Activated CD4-positive, alpha-beta T cell treated with anti-CD3 and anti-CD28 coated beads, Interleukin-2, amount 50 U/mL, for 4 hours (primary cell): ENCODE measurements at places on chromosomes 2 and 18.

DNA sequence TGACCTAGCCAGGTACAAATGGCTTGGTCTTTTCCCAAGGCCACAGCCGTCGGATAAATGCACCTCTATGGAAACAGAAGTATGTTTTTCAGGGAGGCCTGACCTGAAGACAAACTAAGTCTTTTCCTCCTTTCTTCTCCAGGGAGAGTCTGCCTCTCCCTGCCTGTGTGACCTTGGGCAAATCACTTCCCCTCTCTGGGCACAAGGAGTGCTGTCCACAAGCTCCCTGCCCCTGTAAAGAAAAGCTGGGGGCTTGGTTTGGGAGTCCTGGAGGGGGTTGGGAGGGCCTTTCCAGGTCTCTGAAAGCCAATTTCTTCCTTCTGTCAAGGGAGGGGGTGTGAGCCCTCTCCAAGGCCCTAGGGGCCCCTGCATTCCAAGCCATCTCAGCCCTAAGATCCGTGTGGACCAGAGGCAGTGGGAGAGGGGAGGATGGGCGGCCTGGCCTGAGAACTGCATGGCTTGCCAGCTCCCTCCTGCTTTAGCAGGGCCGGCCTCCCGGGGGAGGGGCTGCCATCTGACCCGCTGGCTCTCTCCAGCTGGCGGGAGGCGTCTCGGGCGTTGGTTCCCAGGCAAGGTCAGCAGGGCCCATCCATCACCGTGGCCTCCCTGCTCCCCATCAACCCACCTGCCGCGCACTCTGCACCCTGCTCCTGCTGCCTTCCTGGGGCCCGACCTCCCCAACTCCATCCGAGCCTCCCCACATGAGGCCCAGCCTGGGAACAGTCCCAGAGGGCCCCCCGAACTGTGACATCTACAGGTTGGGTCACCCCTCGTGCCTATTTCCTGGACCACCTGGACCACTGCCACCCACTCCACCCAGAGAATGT is 61.4 kb downstream of the SMAD7 start:
- DNase-seq = no peak

DNA sequence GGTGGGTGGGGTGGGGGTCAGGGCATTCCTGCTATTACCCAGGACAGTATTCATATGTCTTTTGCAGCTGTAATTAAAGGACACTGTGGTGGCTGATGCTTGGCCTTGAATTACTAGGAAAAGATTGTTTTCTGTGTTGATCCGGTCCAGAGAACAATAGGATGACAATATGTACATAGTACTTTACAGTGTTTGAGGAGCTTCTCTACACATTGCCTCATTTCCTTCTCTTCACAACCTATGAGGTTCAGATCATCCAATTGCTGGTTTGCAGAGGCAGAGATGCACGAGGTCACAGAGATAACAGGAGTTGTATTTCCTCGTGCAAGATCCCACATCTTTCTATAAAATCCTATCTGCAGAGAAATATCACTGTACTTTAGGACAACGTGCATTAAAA is 119.5 kb downstream of the LIPG start:
- DNase-seq = no peak

DNA sequence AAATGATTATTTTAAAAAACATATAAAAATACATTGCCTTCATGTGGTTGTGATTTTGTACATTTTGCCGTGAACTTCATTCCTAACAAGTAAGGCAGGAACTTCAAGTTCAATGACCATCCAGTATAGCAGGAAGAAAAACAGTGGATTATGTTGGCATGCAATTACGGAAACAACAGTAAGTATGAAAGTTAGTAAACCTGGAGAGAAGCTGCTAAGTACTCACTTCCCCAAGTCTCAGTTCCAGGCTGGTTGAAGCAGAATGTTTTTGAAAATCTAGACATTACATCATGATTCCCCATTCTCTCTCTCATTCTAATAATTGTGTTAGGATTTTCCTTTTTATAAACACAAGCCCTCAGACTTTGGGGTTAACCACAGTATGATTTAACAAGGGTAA is 987.1 kb upstream of the KLHL29 start:
- DNase-seq = no peak

DNA sequence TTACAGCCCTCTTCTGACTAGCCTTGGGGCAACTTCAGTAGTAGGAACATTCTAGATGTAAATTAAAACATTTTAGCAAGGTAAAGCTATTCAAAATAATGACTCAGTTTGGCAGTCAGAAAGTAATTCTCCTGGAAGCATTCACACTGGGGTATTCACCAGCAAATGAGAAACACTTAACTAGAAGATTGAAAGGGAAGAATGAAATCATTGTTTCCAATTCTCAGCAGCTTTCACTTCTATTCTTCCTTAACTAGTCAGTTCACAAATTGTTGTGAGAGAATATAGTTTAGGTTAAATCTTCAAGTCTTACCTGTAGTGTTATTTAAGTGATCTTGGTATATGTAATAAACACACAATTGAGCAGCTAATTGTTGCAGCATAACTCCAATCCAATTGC is 1135.6 kb upstream of the FAM98A start:
- no peak for DNase-seq

DNA sequence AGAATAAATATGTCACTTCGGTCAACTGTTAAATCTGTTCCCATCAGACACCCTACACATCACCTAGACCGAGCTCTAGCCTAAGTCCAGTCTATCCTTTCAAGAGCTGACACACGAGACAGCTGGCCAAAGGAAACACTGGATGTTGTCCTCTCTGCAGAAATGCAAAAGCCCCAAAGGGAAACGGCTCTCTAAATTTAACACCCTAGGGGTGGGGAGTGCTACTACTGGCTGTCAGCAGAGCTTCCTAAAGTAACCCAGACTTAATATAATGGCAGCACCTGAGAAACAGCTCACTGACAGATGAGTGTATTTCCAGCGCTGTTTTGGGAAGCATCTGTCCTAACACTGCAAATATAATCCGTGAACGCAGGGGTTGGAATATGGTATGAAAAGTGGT is 55.6 kb downstream of the CHMP3 start:
- no peak for DNase-seq

- no peak for DNase-seq
Measured at GRCh38 chr2:58030771-58031170, 15.8 kb upstream of the VRK2 start.

- no peak for DNase-seq
Measured at GRCh38 chr2:18980104-18980785, 378.2 kb downstream of the OSR1 start.

DNA sequence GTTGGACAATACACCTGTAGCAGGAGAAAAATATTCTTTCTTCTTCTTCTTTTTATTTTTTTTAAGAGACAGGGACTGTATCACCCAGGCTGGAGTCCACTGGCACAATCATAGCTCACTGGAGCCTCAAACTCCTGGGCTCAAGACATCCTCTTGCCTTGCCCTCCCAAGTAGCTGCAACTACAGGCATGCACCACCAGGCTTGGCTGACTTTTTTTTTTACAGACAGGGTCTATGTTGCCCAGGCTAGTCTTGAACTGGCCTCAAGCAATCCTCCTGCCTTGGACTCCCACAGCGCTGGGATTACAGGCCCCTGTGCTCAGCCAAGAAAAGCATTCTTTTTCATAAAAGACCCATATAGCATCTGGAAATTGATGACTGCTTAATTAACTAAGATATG is 17.1 kb upstream of the ARHGAP28 start:
- no peak for DNase-seq

- no peak for DNase-seq
Measured at GRCh38 chr2:63668466-63668865, 79.7 kb downstream of the MDH1 start.

- DNase-seq = no peak
Measured at GRCh38 chr2:239523954-239524330, 123.1 kb upstream of the HDAC4 start.

- no peak for DNase-seq
Measured at GRCh38 chr2:10504994-10505820, 57.1 kb upstream of the ODC1 start.

DNA sequence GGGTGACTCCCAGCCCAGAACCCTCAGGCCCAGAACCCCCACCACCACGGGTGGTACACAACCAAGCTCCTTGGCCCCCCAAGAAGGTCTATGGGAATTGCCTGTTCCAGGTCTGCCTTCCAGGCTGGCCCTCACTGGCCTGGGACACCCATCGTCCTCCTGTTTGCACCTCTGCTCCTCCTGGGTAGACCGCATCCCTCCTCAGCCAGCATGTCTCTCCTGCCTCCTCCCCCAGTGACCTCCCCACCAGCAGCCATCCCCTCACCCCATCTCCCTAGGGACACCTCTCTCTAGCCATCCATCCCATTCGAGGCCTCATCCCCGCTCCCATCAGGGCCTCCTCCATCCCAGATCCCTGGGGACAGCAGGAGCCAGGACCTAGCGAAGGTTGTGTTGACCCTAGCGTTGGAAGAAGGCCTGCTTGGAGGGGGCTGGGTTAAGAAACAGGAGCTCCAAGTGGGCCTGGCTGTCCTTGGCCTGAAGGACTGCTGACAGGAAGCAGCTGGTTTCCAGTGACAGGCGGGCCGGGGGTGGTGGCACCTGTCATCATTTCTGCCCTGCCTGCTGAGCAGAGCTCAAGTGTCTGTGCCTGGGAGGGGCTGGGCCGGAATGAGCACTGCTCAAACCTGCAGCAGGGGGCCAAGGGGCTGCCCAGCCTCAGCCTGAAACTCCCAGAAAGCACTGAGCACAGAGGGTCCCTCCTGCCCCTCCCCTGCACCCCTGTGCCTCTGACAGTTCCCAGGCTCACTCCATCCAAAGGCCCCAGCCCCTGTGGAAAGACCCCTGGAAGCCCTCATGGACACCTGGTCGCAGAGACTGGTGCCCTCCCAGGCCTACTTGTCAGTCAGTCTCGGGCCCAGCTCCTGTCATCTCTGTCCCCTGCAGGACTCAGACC is 96.0 kb upstream of the OTOS start:
- DNase-seq = no peak

DNA sequence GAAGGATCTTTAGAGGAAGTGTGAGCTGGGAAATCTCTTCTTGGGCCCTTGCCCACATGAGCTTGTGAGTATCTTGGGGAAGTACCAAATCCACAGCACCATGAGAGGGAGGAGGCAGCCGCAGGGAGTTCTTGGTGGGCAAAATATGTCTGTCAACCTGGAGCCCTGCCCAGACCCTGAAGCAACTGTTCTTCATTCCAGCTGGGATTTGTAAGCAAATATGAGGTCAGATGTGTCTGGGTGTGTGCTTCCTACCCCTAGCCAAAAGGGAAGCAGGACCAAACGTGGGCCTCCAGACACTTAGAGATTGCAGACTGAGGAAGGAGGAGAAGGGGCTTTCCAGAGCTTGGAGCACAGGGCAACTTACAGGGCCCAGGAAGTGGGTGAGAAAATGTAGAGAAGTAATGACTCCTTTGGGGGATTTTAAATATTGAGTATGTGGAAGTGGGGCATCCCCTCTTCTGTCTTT is 41.9 kb downstream of the TMEM247 start:
- DNase-seq = no peak

GRCh38 chr18:50644807-50645206 is 84.9 kb downstream of the MAPK4 start:
- no peak for DNase-seq

- DNase-seq = no peak
Measured at GRCh38 chr18:61841706-61842105, 51.1 kb downstream of the RNF152 start.

- DNase-seq = no peak
Measured at GRCh38 chr2:98280376-98281102, 65.7 kb upstream of the CNGA3 start.

GRCh38 chr2:192657362-192657761 is 462.6 kb upstream of the TMEFF2 start:
- DNase-seq = no peak

DNA sequence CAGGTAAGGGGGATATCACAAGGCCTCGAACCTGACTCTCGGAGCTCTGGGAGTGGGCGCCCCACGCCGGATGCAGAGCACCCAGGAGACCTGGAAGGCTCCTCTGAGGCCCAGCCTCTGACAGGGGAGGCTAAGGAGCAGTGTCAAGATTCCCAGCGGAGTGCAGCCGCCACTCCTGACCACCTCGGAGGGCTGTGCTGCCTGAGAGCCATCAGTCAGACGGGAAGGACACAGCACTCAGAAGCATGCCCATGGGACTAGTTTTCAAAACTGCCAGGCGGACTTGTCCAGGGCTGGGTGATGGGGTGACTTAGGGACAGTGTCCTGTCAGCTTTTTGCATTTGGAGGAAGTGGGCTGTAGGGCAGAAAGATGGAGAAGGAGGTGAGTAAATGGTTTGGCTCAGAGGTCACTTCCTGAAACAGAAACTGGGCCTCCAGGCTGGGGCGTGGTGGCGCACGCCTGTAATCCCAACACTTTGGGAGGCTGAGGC is 34.6 kb upstream of the B3GNT7 start:
- no peak for DNase-seq

DNA sequence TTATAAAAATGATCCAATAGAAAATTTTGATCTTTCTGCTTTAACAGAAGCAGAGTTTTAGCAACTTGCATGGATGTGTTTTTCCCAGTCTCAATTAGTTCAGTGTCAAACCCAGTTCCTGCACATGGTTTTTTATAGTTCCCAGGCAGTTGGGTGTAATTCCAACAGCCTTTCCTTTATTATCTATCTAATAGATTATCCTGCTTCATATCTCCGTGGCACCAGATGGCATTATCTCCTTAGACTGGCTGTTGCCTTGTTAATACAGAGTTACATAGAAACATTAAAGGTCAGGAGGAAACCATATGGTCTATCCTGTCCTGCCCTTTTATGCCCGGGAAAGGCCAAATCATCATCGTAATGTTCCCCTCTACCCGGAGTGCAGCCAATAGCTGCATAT is 400.9 kb upstream of the SMIM21 start:
- DNase-seq = no peak

DNA sequence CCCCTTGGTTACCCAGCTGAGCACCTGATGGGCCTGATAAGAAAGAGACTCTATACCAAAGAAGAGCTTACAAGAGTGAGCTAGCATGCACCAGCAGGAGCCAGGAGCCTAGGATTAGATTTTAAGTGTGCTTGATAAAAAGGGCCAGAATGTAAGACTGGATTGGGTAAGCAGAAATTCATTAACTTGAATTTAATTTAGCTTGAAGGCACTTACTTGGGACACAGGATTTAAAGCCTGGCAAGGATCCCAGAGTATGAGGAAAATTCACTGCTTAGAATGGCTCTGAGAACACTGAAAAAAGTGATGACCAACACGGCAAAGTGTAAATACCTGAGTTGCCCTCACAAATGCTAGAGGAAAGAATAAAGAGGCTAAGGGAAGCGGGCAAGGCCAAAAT is 91.3 kb upstream of the RBBP8 start:
- no peak for DNase-seq

- DNase-seq = no peak
Measured at GRCh38 chr2:98833172-98833916, 102.4 kb upstream of the MGAT4A start.

- no peak for DNase-seq
Measured at GRCh38 chr2:67164771-67165522, 232.2 kb upstream of the ETAA1 start.

DNA sequence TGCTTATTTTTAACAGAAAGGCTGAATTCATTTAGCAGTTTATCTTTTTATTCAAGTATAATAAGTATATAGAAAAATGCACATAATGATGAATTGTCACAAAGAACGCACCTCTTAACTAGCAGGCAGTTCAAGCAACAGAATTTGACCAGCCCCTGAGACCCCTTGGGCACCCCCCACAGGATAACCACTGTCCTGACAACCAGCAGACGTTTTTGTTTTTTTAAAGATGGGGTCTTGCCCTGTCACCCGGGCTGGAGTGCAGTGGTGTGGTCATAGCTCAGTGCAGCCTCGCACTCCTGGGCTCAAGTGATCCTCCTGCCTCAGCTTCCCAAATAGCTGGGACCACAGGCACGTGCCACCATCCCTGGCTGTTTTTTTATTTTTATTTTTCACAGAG is 14.0 kb downstream of the PRELID3A start:
- no peak for DNase-seq
